ENCODE measurements at places on chromosomes 2 and 18.

DNA sequence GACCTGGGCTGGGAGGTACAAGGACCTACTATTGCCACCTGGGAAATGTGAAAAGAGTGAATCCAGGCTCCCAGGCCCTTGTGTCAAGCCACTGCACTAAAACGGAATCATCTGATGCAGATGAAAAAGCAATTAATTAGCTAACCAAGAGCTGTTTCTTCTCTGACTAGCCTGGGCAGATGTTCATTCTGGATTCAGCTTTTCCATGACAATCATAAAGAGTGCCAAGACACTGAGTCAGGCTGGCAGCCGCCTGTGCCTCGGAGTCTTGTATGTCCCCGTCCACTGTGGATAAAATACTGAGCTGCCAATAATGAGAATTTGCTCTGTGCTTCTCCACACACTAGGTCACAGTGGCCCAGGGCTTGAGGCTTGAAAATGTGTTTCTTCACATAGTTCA is 21.7 kb upstream of the LCLAT1 start:
- no peak for DNase-seq

DNA sequence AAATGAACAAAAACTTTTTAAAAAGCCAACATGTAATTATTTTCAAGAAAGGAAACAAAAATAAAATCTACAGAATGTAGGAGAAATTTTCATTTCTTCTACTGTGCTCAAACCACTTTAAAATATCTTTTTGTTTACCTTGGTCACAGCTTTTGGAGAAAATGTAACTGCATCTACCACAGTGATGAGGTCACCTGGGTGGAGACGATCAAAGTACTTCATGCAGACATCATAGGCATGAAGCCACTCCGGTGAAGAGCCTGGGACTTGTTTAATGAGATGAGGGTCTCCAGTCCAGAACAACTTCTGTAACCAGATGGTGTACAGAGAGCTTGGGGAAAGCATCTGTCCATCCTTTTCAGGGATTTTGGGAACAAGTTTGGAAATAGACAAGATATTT is 285.8 kb downstream of the NBAS start:
- no peak for DNase-seq

DNA sequence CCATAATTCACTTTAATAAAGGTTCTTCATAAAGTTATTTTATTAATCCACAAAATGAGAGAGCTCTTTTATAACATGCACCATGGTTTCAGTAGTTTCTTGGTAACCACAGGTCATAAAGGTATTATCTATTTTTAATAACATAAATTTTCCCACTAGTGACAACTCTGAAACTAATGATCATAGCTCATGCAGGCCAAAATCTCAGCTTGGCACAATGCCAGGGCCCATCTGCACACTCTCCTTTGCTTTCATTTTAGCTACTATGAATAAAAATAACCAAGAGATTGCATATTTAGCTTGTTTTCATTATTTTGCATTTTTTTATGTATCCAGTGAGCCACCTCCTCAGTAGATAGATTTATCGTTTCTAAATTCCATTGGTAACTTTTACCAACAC is 691.8 kb upstream of the CHAC2 start:
- no peak for DNase-seq

GRCh38 chr2:164479460-164479859 is 141.8 kb downstream of the GRB14 start:
- no peak for DNase-seq

DNA sequence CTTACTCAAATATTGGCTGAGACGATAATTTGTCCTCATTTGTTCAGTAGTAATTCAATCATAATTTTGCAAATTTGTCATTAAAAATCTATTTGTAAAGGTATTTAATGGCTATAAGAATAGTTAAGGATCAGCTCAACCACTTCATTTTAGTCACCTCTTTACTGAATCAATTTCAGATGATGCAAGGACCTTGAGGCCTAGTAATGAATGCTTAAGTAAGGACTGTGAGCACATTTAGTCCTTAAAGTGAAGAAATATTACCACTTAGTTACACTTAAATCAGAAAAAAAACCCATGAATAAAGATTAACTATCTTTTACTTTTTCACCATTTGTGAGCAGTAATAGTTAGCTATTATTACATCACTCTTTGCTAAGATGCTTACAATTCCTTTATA is 778.9 kb downstream of the CCDC85A start:
- DNase-seq: no peak

- no peak for DNase-seq
Observed at GRCh38 chr18:42533009-42533575, 578.1 kb downstream of the PIK3C3 start.
